Heart left ventricle (tissue), 16 donors: ENCODE measurements at places on chromosomes 6 and 20. TPM values are rescaled to one million over a fixed set of nuclear protein-coding genes. Genes with fewer than 3 reads are reported as not detected.

DNA sequence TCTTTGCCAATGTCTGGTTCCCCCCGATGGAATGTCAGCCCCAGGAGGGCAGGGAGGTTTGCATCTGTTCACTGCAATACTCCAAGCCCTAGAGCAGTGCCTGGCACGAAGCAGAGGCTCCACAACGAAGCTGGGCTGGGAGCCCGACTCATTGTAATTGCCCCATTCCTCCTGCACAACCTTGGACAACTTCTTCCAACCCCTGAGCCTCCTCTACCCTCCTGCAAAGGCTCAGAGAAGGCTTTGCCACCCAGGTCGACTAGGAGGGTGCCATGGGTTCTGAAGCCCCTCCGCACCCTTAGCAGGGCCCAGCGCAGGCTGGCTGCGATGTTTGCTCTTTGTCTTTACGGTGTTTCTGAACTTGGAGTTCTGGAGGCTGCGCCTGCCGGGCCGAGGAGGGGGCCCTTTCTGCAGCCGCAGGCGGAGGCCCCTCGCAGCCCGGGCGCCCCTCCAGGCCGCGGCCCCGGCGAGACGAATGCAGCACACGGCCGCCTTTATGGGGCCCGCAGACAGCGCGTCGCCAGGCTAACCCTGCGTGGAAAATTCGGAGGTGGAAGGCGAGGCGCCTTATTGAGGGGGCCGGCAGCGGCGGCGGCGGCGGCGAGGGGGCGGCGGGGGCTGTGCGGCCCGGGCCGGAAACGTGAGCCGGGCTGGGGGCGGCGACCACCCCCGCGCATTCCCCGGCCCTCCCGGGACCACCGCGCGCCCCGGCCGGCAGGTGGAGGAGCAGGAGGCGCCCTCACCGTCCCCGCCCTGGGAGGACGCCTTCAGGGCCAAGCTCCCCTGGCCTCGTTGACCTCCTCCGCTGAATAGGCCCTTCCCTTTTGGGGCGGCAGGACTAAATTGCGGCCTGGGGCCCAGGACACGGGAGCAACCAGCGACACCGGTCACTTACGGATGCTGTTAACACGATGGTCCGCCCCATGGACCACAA is 27.0 kb downstream of the SNAI1 start:
- H3K27me3 ChIP-seq, result no peaks in the 10 kb centered on the region
- DNase-seq, result no peak
- H3K36me3 ChIP-seq, result no peaks in the 10 kb centered on the region
- H3K27ac ChIP-seq, result no peak overlapping the region

DNA sequence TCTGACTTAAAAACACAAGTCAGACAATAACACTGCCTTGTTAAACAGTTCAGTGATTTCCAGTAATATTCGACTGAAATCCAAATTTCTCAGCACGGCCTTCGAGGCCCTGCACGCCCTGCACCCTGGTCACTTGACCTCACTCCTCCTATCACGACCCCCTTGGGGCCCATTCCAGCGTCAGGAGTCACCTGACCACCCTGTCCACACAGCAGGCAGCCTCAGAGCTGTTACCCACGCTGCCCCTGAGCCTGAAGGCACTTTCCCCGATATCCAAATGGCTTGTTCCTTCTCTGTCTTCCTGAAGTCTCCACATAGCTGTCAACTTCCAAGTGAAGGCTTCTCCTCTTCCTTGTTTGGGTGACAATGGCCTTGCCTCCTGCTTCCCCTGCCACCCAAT is 33.1 kb upstream of the SMOC2 start:
- DNase-seq, result no peak
- H3K36me3 ChIP-seq, result no peaks in the 10 kb centered on the region
- H3K4me1 ChIP-seq, result no peaks in the 10 kb centered on the region

The ADRM1 gene
- polyA plus RNA-seq, result 87.2 TPM

DNA sequence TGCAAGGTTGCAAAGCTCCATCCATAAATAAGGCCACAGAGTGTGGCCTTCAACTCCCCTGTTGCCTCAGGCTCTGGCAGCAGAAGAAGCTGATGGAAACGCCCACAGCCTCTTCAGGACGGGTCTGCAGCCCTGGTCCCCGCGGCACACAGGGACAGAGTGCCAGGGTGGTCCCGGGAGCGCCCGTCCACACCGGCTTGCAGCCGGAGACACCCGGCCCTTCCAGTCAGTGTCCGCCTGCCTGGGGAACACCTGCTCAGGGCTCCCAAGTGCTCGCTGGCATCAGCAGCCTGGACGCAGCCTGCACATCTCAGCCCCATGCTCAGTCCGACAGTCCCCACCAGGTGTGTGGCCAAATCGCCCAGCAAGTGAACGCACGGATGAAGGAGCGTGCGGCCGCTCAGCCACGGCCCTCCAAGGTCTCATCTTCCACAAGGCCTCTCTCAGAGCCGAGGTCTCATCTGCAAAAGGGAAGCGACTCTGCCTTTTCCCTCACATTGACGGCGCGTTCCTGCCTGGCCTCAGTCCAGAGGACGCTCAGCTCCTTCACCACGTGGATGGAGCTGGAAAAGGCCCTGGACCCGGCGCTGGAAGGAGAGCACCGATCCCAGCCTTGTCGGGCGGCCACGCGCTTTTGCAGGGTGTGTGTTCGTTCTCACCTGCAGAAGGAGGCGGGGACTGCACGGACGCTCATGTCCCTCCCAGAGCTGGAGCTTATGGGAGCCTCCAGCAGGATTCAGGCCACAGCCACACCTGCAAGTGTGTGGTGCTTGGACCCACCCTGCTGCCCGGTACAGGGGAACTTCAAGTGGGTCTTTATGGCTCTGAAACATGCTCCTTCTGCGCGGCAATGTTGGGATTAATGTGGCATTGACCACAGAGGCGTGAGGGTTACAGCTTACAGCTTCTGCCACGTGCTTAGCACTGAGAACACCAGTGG is 180.4 kb downstream of the DLL1 start:
- peak; percentile 24 for DNase-seq
- H3K4me3 ChIP-seq, result no peak overlapping the region
- H3K4me1 ChIP-seq, result no peaks in the 10 kb centered on the region
- H3K27ac ChIP-seq, result no peak overlapping the region
- H3K27me3 ChIP-seq, result no peaks in the 10 kb centered on the region

DNA sequence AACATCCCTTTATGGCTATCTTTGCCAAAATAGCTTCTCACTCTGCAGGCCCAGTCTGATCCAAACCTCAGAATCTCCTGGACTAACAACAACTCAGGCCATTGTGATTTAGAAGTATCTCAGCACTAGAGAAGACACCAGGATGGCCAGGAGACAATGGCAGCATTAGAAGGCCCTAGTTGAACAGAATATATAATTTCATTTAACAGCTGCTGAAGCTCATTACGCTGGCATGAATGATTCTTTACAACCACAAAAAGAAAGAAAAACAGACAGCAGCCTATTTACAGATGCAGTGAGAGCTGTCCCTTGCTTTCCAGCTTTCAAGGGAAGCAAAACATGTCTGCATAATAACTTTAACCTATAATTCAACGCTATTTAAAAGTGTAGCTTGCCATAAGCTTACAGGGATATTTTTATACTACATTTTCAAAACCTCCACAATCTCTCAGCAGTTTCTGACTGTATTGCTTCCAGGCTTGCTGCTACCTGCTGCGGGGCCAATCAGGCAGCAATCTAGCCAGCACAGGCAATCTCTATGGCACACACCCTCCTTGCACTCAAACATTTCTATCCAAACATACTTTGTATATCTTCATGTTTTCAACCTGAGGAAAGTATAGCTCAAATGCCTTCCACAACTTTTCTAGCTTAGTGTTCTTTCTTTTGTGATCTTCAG is 107.3 kb downstream of the OGFRL1 start:
- no peak for DNase-seq
- H3K27ac ChIP-seq, result no peak overlapping the region
- H3K36me3 ChIP-seq, result no peaks in the 10 kb centered on the region
- no peak overlapping the region for H3K4me3 ChIP-seq

DNA sequence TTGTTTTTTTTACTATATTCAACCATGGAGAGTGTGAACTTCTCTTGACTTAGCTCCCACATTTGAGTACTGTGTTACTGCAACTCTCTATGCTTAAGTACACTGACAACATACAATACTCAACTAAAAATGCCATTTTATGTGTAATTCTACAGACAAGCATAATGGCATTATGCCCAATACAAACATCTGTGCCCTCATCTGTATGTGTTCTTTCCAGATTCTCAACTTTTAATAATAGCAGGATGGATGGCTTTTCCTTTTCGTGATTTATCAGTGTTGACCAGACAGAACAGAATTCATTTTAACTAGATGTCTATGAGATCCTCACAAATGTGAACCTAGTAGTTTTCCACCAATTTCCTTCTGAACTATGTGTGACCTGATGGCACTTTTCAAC is 84.2 kb upstream of the MARCKS start:
- H3K27me3 ChIP-seq, result no peaks in the 10 kb centered on the region
- H3K4me1 ChIP-seq, result no peaks in the 10 kb centered on the region
- H3K4me3 ChIP-seq, result no peak overlapping the region
- DNase-seq, result no peak
- H3K36me3 ChIP-seq, result no peaks in the 10 kb centered on the region

DNA sequence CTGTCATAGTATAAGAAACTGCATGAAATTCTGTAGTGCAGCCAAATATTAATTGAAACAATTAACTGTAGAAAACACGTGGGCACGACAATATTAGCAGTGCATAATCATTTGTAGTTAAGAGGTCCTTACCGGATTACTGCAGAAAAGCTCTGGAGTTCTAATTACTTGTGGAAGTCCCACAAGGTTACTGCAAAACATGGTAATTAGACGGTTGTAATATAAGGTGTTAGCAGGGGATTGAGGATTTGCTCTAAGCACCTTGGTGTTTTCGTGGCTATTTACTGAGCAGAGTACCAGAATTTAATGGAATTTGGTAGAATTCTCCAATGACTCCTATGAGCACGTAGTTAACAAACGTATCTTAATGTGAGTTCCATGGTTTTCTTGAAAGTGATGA is 473.6 kb upstream of the AGPAT4 start:
- no peaks in the 10 kb centered on the region for H3K36me3 ChIP-seq
- H3K4me3 ChIP-seq, result no peak overlapping the region
- H3K27ac ChIP-seq, result no peak overlapping the region
- no peaks in the 10 kb centered on the region for H3K27me3 ChIP-seq
- DNase-seq, result no peak
- no peaks in the 10 kb centered on the region for H3K4me1 ChIP-seq

GRCh38 chr6:14270142-14270893 is 152.7 kb downstream of the CD83 start:
- no peak for DNase-seq
- H3K27me3 ChIP-seq, result no peaks in the 10 kb centered on the region
- H3K27ac ChIP-seq, result no peak overlapping the region
- no peak overlapping the region for H3K4me3 ChIP-seq
- peaks cover 7% of the 10 kb centered on the region for H3K4me1 ChIP-seq
- no peaks in the 10 kb centered on the region for H3K36me3 ChIP-seq

DNA sequence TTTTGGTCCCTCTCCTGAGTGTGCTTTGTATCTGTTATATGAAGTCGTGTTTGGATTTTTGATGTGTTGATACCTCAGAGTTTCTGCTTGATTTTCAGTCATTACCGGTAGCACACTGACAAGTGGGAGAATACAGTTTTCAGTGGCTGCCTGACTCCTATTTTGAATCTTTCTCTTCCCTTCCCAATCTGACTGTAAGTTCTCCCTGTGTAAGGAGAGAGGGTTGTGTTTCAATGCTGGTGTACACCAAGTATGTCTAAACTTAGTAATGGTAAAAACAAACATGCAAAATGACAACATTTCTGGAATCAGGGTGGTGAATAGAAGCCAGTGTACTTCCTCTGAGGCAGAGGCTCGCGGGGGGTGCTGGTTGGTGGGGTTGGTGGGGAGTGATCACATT is 103.4 kb downstream of the HIVEP1 start:
- H3K4me3 ChIP-seq, result no peak overlapping the region
- no peak overlapping the region for H3K27ac ChIP-seq
- H3K36me3 ChIP-seq, result peaks cover 10% of the 10 kb centered on the region
- no peak for DNase-seq
- H3K27me3 ChIP-seq, result no peaks in the 10 kb centered on the region
- H3K4me1 ChIP-seq, result peaks cover 9% of the 10 kb centered on the region

The RGS17 gene
- under 0.01 TPM for polyA plus RNA-seq

GRCh38 chr6:41269166-41269565 is 17.3 kb downstream of the TREM1 start:
- no peak for DNase-seq
- no peak overlapping the region for H3K4me3 ChIP-seq
- no peaks in the 10 kb centered on the region for H3K27me3 ChIP-seq
- no peaks in the 10 kb centered on the region for H3K36me3 ChIP-seq
- no peaks in the 10 kb centered on the region for H3K4me1 ChIP-seq
- H3K27ac ChIP-seq, result no peak overlapping the region

- peaks cover 95% of the 10 kb centered on the region for H3K27me3 ChIP-seq
- H3K36me3 ChIP-seq, result no peaks in the 10 kb centered on the region
- H3K4me1 ChIP-seq, result peaks cover 19% of the 10 kb centered on the region
- DNase-seq, result no peak
- H3K27ac ChIP-seq, result peak overlapping the region; percentile 84
- no peak overlapping the region for H3K4me3 ChIP-seq
These were observed 7.0 kb upstream of the FOXF2 start for GRCh38 chr6:1382331-1382882.

DNA sequence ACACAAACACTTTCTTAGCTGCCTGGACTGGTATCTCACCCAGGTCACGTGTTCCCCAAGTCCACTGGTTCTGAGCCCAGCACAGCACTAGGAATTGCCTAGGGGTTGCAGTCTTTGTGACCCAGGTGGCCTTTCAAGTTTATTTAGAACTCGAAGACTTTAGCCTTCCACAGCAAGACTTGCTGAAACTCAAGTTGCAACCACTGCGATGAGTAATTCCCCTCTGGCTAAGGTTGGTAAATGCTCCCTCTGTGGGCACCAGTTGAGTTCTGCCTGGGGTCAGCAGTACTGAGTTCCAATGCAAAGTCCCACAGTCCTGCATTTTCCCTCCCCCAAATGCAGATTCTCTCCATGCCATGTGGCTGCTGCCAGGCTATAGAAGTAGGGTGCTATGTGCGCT is 77.6 kb upstream of the MOCS1 start:
- H3K4me1 ChIP-seq, result no peaks in the 10 kb centered on the region
- DNase-seq, result no peak
- no peaks in the 10 kb centered on the region for H3K36me3 ChIP-seq
- no peak overlapping the region for H3K4me3 ChIP-seq

- H3K36me3 ChIP-seq, result peaks cover 5% of the 10 kb centered on the region
- H3K4me1 ChIP-seq, result peaks cover 18% of the 10 kb centered on the region
- no peaks in the 10 kb centered on the region for H3K27me3 ChIP-seq
- DNase-seq, result no peak
- H3K4me3 ChIP-seq, result no peak overlapping the region
These were observed 5.6 kb upstream of the UQCC2 start for GRCh38 chr6:33716890-33717632.

DNA sequence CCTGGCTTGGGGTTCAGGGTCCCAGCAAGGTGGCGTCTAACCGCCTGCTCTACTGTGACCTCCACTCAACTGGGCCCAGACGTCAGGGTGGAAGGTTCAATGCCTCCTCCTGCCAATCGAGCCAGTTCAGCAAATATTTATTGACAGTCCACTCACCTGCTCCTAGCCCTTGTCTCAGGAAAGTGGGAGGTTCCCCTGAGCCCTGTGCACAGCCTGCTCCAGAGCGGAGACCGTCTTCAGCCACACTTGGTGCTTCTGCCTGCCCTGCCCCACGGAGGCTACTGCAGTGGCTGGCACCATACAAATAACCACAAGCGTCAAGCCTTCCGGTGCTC is 6.1 kb downstream of the CCDC167 start:
- no peaks in the 10 kb centered on the region for H3K36me3 ChIP-seq
- H3K4me1 ChIP-seq, result peaks cover 3% of the 10 kb centered on the region
- no peaks in the 10 kb centered on the region for H3K27me3 ChIP-seq
- H3K4me3 ChIP-seq, result no peak overlapping the region
- DNase-seq, result no peak

The PNLDC1 gene
- polyA plus RNA-seq, result 0.04 TPM

The RNF114 gene
- polyA plus RNA-seq, result 48.5 TPM

The LRFN2 gene
- polyA plus RNA-seq, result not detected
